AG04450 (cell line): ENCODE measurements at places on chromosomes 7 and 10. TPM values are rescaled to one million over a fixed set of nuclear protein-coding genes. Genes with fewer than 3 reads are reported as not detected.

GSDME gene
- polyA plus RNA-seq = 58.3 and 63.8 TPM in 2 replicates

FAM237B gene
- polyA plus RNA-seq = not detected in 2 replicates

MDFIC gene
- 30.2 and 35.9 TPM in 2 replicates for polyA plus RNA-seq

SPDYE1 gene
- not detected in 2 replicates for polyA plus RNA-seq

AGK gene
- 39.0 and 42.5 TPM in 2 replicates for polyA plus RNA-seq

DDX50 gene
- polyA plus RNA-seq = 40.9 and 60.8 TPM in 2 replicates

ZNF804B gene
- polyA plus RNA-seq = not detected in 2 replicates

LAMB4 gene
- 0.30 and 0.33 TPM in 2 replicates for polyA plus RNA-seq

HNRNPH3 gene
- polyA plus RNA-seq = 87.8 and 113 TPM in 2 replicates

GATA3 gene
- 0.05 TPM in 1 of 2 replicates, not detected in the other for polyA plus RNA-seq
